Activated T-helper 1 cell treated with anti-CD3 and anti-CD28 coated beads, Interleukin-12 subunit alpha, Interleukin-12 subunit beta, Interleukin-2, Interleukin-4 antibody, amounts not matched to agents 30 ng/mL and 10 ng/mL and 1 ng/mL, durations not matched to agents 14 hours and 24 hours and 36 hours (primary cell): ENCODE measurements at places on chromosomes 11 and 22. TPM values are rescaled to one million over a fixed set of nuclear protein-coding genes. Genes with fewer than 3 reads are reported as not detected.

Gene MRGPRE
- not detected in 2 replicates for total RNA-seq

Gene C11orf21
- total RNA-seq: 2.3 and 2.5 TPM in 2 replicates

Gene RFPL3
- total RNA-seq: not detected in 2 replicates

Gene CDPF1
- total RNA-seq: 9.5 and 14.2 TPM in 2 replicates

Gene OR51B5
- not detected in 2 replicates for total RNA-seq

Gene MS4A6E
- not detected in 2 replicates for total RNA-seq

Gene CARD18
- not detected in 2 replicates for total RNA-seq

Gene LRRC56
- total RNA-seq: 1.8 and 2.2 TPM in 2 replicates

Gene DDIAS
- 28.7 and 29.4 TPM in 2 replicates for total RNA-seq

Gene NRXN2
- 0.17 and 0.23 TPM in 2 replicates for total RNA-seq

Gene CTR9
- total RNA-seq: 46.2 and 51.1 TPM in 2 replicates

Gene OR2D2
- 0.34 and 0.56 TPM in 2 replicates for total RNA-seq

Gene KLHL35
- 2.5 and 2.8 TPM in 2 replicates for total RNA-seq

Gene ARCN1
- 162 and 165 TPM in 2 replicates for total RNA-seq

GRCh38 chr11:115550291-115551059, 46.3 kb upstream of the CADM1 start:
- DNase-seq: no peak

GRCh38 chr11:60511393-60511792, 3.8 kb upstream of the MS4A13 start:
- DNase-seq: no peak

DNA sequence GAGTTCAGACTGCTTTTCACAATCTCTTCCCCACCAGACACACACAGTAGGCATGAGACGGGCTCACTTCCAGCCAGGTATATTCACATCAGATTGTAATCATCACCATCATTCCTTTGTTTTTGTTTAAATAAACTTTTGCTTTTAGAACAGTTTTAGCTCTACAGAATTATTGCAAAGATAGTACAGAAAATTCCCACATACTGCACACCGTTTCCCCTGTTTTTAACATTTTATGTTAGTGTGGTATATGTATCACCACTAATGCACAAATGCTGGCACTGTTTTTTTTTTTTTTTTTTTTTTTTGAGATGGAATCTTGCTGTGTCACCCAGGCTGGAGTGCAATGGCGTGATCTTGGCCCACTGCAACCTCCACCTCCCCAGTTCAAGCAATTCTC, 83.3 kb upstream of the ANO1 start:
- no peak for DNase-seq

DNA sequence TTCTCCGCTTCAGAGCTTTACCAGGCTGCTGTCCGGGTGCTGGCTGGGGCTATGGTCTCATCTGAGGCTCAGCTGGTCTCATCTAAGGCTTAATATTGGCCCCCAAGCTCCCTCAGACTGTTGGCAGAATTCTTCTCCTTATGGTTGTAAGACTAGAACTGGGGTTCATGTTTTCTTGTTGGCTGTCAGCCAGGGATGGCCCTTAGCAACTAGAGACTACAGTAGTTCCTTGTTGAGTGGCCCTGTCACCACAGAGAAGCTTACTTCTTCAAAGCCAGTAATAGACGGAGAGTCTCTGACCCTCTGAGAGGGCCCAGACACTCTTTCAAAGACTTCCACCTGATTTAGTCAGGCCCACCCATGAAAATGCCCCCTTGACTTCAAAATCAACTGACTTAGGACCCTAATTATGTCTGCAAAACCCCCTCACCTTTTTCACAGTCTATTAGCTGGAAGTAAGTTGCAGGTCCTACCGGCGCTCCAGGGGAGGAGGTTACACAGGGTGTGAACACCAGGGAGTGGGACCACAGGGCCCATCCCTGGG, 24.2 kb upstream of the TREH start:
- no peak for DNase-seq

- no peak for DNase-seq
These were observed 9.0 kb downstream of the SYT7 start for GRCh38 chr11:61571869-61572268.

GRCh38 chr22:22535662-22536061, 15.6 kb upstream of the ZNF280A start:
- no peak for DNase-seq

- DNase-seq: no peak
These were observed 734.7 kb downstream of the KCNA4 start for GRCh38 chr11:29282088-29282487.

- DNase-seq: peak; percentile 57
These were observed 21.1 kb upstream of the TMPRSS13 start for GRCh38 chr11:117950301-117950700.

DNA sequence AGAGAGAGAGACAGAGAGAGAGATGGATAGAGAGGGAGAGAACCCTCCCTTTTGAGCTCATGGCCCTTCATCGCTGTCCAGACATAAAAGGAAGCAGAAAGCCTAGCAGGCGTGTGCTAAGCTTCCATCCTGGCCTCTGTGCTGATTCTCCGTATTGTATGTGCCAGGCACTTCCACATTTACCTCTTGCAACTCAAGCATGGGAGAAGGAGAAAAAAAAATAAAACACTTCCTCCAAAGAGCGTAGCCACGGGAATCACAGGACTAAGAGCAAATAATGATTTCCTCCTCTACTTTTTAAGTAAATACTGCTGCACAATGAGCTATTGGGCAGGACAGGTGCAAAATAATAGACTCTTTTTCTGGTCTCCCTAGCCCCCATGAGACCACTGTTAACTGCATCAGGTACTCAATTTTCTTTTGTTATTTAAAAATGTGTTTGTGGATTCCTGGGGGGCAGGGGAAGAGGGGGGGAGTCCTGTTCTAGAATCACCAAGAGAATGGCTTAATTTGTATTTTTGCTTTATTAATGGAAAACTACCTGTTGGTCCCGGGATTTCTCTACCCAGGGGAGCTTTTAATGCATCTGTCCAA, 154.3 kb downstream of the NXPE2 start:
- no peak for DNase-seq

DNA sequence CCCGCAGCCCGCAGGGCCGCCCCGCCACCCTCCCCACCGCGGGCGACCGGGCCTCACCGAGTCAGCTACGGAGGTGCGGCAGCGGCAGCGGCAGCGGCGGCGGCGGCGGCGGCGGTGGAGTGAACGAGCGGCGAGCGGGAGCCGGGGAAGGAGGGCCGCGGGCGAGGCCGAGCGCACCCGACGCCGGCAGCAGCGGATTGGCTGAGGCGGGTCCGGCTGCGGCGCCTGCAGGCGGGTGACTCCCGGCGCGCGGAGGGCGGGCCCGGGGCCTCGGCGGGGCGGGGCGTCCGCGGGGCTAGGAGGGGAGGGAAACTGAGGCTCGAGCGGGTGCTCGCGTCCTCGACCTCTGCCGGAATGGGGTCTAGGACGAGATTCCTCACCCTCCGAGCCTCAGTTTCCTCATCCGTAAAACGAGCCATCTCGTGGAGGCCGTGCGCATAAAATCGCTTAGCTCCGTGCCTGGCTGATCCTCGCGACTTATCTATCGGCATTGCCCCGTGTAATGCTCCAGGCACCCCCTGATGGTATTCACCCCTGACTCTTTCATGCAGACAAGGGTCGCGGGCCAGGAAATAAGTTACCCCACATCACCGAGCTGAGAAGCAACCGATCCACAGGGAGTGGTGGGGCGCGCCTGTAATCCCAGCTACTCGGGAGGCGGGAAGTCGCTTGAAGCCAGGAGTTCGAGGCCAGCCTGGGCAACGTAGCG, at the start of gene CPT1A:
CPT1A (minus strand) TSS at position 199 of the 709 bp plus-strand sequence. CDS start 26,442 bp downstream, outside the sequence.
- peak; percentile 65 for DNase-seq

DNA sequence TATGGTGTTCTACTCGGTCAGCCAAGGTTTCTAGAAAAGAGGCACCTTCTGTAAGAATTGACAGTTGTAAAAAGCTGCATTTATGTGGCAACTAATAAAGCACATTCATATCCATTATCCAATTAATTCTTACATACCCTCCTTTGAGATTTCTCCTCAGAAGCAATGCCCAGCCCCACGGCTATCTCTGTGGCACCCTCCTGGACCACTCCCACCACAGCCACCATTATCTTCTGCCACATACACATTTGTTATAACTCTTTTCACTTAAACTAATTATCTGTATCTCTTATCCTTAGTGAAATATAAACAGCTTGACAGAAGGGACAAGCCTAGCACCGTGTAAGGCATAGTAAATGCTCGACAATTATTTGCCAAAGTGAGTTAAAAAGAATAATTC, 48.5 kb downstream of the PAK1 start:
- DNase-seq: no peak

GRCh38 chr11:69497221-69497787, 15.8 kb downstream of the LINC01488 start:
- no peak for DNase-seq

DNA sequence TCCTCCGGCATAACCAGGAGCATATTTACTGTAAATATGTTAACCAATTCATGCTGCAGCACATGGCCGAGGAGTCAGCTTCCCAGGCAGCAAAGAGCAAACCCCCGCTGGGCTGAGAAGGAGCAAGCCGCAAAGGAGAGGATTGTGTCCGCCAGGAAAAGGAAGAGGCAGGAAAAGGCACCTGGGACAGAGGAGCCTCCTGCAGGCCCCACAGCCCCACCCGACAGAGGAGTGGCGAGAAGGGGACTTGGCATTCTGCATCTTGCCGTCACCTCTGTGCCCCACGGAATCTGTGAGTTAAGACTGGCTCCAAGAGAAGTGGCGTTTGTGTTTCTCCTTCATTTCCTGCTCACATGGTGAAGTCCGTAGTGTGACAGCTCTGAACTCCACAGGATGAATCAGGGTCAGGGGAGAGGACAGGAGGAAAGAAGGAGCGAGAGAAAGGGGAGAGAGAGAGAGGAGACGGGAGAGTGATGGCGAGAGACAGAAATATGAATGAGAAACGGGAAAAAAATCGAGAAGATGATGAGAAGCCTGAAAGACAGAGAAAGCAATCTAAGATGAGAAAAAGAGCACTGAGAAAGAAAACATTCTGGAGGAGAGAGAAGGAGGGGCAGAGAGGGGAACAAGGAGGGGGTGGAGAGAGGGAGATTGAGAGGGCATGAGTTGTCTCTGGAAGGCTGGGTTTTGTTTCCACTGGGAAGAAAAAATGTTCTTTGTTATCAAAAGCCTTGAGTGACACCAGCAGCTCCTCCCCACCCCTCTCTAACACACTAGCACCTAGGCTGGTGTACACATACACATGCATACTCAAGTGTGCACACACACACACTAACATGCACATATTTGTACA, 489.6 kb downstream of the MN1 start:
- DNase-seq: no peak

DNA sequence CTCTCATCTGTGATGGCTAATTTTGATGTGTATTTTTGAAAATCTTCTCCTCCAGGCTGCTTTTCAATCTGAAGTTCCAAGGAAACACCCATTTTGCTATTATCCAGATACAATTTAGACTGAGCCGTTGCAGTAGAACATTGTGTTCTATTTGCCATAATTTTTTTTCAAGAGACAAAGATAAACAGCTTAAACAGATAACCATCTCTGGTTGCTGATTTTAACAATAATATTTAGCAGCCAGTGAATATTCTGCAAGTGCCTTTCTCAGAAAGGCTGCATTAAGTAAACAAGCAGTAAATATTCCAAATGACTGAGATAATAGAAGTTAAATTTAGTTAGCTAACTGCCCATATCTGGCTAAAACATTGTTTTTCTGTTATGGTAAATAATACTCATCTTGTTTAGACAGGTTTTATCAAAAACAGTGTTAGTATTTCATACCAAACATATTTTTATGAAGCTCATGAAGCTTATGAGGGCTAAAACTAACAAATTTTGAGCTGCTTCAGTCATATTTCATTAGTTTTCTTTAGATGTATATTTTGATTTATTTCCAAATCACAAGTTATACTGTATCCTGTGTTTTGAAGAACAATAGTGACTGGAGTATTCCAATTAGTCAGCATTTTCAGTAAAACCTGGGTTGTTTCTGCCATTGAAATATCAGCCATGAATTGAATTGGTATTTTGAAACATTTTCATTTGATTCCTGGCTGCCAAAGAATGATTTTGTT, 206.7 kb downstream of the SBF2 start:
- DNase-seq: no peak

DNA sequence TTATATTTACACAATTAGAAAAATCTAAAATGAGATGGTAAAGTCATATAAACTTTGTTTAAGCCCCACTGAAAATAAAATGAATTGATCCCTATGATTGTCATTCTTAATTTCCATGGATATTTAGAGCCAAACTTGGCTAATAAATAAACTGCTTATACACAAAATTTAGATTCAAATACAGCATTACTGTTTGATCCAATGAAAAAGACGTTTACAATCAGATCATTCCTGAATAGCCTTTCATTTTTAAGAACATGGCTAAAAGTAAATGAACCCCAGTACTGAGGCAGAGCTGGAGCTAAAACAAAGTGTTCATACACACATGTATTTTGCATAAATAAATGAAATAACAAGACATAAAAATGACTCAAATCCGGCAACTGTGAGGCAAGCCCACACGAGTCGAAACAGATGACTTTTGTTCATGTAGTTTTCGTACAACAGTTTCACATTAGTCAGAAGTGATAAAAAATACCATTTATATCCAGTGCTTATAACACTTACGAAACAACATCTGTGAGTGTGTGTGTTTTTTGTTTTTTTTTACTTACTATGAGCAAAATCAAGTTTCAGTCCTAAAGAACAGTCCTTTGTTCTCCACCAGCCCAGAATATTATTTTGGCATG, 386.5 kb downstream of the SOX6 start:
- no peak for DNase-seq

GRCh38 chr11:57224537-57224936, 12.5 kb downstream of the APLNR start:
- DNase-seq: no peak

GRCh38 chr11:11413776-11414175, 60.7 kb upstream of the CSNK2A3 start:
- no peak for DNase-seq

GRCh38 chr11:1478011-1478410, 8.6 kb downstream of the MOB2 start:
- no peak for DNase-seq

- no peak for DNase-seq
These were observed 17.2 kb upstream of the SMCO4 start for GRCh38 chr11:93560199-93560932.

- no peak for DNase-seq
These were observed 17.6 kb upstream of the SPON1 start for GRCh38 chr11:13944911-13945425.

- no peak for DNase-seq
These were observed 43.0 kb upstream of the WNT11 start for GRCh38 chr11:76249195-76249741.

DNA sequence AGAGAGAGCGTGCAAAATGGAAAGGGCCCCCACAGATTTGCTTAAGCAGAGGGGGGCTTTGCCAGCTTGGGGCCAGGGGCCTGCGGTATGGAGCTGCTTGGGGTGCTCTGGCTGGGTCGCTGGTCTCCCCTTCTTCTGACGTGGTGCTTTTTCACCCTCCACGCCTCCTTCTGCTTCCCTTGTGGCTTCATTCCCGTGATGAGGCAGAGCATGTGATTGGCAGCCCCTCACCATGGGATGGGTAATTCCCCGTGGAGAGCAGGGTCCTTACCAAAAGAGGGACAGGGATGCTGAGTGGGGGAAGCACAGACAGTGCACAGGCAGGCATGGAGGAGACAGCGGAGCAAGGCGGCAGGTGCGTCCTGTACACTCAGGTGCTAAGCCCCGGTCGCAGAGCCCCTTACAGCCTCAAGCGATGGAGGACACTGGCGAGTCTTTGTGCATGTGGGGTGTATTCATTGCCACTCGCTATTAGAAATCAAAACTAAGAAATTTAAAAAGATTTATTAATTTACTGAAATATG, 19.9 kb upstream of the GRAMD4 start:
- no peak for DNase-seq
